ENCODE measurements at places on chromosomes 2 and 18.

DNA sequence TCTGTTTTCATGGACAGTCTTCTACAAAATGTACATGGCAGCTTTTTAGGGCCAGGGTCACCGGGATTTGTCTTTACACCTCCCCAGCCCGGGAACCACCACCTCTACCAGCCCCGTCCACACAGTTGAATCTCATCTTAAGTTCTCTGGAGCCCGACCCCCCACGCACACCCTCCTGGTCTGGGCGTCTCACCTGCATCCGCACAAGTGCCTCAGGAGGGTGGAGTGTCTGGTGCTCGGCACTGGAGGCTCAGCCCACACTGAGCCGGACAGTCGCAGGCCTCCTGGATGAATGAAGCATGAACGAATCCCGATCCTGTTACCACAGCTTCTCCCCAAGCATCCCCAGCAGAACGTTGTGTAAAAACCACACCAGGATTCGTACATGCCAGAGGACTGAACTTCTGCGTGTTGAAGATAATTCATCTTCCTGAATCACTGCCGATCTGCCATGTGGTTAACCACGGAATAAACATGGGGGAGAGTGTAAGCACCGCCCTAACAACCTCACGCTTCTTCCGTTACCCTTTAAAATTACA lies 162.0 kb downstream of the RTP5 start:
- DNase-seq, result no peak

DNA sequence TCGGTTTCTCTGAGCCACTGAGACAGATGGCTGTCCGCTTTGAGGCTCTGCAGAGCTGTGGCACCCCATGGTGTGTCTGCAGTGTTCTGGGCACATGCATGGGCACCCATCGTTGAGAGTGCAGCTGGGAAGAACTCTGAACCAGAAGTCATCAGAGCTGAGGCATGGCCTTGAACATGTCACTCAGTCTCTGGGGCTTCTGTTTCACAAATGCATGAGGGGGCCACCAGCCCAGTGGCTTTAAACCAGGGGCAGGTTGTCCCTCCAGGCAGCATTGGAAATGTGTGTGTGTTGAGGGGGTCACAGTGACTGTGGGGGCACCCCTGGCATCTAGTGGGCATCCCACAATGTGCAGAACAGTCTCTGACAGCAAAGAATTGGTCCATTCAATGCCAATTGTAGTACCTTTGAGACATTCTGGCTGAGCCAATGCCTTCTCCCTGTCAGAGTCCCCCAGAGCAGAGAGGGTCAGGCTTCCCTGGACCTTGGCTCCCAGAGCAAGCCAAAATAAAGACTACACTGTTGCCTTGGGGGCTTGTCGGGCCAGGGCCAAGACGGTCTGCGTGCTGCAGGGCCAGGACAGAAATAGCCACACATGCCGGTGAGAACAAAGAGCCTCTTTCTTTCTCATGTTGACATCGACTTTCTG lies 9.3 kb upstream of the PSMD1 start:
- no peak for DNase-seq

DNA sequence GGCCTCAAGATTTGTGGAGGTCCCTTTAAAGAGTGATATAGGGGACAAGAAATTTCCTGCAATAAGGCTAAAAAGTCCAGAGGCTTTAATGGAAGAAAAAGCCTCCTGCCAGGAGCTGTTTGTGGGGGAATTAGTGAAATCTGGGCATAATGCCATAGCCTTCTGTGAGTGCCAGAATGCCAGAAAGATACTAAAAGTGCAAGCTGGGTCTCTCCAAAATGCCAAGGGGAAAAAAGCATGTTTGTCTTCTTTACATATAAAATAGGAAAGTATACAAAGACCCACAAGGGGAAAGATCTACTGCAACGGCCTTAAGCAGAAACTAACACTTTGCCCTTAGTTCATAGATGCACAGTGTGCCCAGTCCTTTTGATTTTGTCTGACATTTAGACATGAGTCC lies 647.7 kb upstream of the ZNF804A start:
- DNase-seq, result no peak

- DNase-seq, result peak; percentile 25
Observed at GRCh38 chr18:41532344-41533086, 422.5 kb upstream of the PIK3C3 start.

DNA sequence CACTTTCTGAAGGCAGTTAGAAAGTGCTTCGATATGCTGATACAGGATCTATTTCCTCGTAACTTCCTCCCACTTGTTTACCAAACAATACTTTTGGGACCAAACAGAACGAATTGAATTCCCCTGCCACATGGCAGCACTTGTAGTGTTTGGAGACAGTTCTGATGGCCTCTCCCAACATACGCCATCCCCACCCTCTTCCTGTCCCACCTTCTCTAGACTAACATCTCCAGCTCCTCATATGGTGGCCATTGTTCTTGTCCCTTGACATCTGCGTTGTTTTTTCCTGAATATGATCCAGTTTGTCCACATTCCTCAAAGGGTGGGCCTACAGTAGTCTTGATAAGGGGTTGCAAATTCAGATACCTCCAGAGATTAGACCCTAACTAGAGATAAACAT lies 53.4 kb upstream of the ANKRD44 start:
- no peak for DNase-seq

GRCh38 chr2:85773692-85774091 lies 19.9 kb downstream of the ATOH8 start:
- no peak for DNase-seq

GRCh38 chr18:49933530-49934128 lies 120.3 kb upstream of the ACAA2 start:
- no peak for DNase-seq

GRCh38 chr18:26646901-26647300 lies 98.5 kb upstream of the KCTD1 start:
- no peak for DNase-seq

DNA sequence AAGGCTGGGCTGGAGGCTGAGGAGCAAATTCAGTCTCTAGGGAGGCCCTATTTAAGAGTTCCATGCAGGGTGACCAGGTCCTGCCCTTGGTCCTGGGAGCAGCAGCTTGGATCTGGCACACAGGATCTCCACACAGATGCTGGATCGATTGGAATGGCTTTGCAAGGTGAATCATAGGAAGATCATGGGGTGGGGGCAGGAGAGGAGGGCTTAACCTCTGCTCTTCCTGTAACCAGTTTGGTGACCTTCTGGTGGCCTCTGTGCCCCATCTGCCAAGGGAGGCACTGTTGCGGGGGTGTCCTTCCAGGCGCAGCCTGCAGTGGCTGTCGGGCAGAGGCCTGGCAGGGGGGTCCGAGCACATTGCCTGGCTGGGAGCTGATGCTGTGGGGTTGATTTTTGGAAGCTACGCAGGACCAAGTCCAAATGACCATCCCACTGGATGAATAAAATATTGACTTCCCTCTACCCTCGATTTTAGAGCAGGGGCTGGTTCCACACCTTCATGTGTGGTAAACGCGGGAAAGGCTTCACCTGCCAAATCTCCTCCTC lies 79.7 kb downstream of the EDAR start:
- DNase-seq, result no peak

DNA sequence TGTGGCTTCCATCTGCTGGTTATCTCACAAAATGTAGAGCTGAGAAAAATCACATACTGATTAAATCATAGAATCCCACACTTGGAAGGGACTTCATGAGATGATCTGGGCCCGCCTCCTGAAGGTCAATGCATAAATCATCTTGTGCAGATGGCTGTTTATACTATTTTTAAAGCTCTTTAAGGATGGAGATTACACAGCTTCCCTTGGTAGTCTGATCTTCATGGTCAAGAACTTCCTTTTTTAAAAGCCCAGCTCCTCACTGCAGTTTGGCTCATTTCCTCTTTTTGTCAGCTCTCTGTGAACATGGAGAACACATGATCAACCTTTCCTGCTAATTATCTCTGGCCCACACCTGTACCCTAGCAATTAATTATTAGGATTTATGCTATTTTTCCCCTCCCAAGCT lies 25.9 kb downstream of the GCG start:
- DNase-seq, result no peak

DNA sequence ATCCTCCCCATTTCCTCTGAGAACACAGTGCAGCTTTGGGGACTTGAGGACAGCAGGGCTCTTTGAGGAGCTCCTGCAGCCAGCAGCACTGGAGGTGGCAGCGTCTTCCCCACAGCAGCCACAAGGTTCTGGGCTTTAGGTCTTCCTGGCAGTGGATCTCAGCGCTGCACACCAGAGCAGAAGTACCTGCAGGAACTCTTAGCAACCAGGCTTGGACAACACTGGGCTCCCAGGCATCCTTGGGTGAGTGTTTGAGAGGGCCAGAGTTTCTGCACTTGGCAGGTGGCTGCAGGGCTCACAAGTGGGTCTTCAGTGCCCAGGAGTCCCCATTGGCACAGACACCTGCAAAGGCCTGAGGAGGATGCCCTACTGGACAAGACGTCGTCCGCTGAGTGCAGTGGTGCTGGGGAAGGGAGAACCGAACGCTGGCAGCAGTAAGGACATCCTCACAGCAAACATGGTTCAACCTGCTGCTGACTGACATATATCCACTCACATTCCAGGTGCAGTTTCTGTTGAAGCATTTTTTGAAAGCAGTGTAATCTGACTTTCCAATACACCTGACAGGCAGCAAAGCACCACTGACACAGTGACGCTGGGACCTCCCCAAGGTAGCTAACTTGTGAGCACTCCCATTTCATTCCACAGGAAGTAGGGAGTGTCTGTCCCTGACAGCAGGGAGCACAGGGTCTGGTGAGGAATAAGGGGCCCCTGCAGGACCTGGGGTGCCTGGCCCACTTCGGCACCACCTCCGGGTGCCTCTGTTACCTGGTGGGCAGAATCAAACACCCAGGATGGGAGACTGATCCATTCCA lies 149.9 kb upstream of the COPS8 start:
- DNase-seq, result no peak

- no peak for DNase-seq
Observed at GRCh38 chr2:189602233-189602632, 21.6 kb upstream of the SLC40A1 start.

DNA sequence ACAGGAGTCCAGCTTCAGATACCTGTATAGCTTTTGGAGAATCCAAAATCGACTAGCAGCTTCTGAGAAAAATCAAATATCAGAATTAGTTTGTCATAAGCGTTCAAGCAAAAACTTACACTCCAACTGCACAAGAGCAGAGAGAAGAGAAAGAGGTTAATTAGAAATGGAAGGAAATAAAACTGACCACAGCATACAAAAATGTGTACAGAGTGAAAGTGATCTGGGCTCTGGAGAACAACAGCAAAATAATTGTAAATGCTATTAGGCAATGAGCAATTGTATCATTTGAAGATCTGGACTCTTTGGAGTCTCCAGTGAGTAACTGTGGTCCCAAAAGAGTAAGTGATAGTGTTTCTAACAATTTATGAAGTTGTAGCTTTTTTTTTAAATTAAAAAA lies 867.3 kb downstream of the TRIB2 start:
- no peak for DNase-seq

- DNase-seq, result no peak
Observed at GRCh38 chr2:216787851-216788540, 71.9 kb downstream of the TNP1 start.

- no peak for DNase-seq
Observed at GRCh38 chr2:134469516-134470115, 215.7 kb downstream of the MGAT5 start.
